Frontal cortex (tissue), 4 donors: ENCODE measurements at places on chromosomes 3 and 15. TPM values are rescaled to one million over a fixed set of nuclear protein-coding genes. Genes with fewer than 3 reads are reported as not detected.

IRAK2 gene
- total RNA-seq: 3.3 TPM

GRIP2 gene
- total RNA-seq: 8.2 TPM

BFSP2 gene
- not detected for total RNA-seq

COLQ gene
- 1.6 TPM for total RNA-seq

CSPG5 gene
- 115 TPM for total RNA-seq

CKMT1A gene
- total RNA-seq: 6.5 TPM

ADGRG7 gene
- not detected for total RNA-seq

ALAS1 gene
- total RNA-seq: 51.4 TPM

MAPKAPK3 gene
- 2.9 TPM for total RNA-seq

LXN gene
- total RNA-seq: 7.3 TPM

ANKUB1 gene
- 0.41 TPM for total RNA-seq

PTPN23 gene
- total RNA-seq: 19.2 TPM

CCDC9B gene
- 0.41 TPM for total RNA-seq

ITPR1 gene
- 70.9 TPM for total RNA-seq

PPP1R14D gene
- not detected for total RNA-seq

CLDN18 gene
- not detected for total RNA-seq

BHLHE40 gene
- total RNA-seq: 2.9 TPM

WHAMM gene
- 4.9 TPM for total RNA-seq

EAF2 gene
- total RNA-seq: 5.3 TPM

ZBBX gene
- 4.9 TPM for total RNA-seq

IQCF5 gene
- not detected for total RNA-seq

UBE2E2 gene
- 54.2 TPM for total RNA-seq

PLA2G4B gene
- 2.4 TPM for total RNA-seq
